PC-3 (cell line): ENCODE measurements at places on chromosomes 12 and 14.

GRCh38 chr12:94561943-94562411, 88.4 kb downstream of the TMCC3 start:
- peak; percentile 89 for DNase-seq

DNA sequence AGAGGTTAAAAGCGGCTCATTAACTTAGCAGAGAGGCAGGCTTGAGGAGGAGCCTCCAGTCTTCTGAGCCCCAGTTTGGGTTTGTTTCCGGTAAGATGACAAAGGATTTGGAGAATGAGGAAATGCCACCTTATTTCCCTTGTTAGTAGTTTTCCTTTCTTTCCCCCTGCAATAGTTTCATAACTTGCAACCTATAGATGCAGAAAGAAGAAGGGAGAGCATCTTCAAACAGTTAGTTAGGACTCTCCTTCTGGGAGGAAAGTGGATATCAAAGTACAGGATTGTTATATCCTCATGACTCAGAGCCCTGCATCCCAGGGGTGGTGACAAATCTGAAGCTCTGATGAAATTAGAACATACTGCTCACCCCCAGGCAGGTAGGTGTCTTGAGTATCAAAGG, 180.7 kb upstream of the SLC38A2 start:
- peak; percentile 86 for DNase-seq

GRCh38 chr12:68031174-68031573, 41.9 kb downstream of the IFNG-AS1 start:
- no peak for DNase-seq

GRCh38 chr12:114339626-114340025, 66.3 kb downstream of the TBX5 start:
- DNase-seq = peak; percentile 19

DNA sequence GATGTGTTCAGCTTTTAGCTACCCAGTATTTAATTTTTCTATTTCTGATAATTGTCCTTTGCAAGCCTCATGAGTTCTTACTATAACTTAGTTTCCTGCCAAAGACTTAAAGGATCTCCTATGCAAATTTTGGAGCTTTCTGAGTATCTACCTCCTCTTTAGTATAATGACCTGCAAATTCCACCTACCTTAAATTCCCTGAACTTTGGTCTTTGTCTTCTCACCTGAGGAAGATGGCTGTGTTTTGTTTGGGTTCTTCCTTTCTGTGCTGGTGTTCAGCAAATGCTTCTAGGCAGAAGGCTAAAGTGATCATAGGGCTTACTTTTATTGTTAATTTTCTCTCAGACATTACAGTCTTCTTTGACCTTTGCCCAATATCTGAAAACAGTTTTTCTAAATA, 142.8 kb downstream of the FUT8 start:
- DNase-seq = no peak

- DNase-seq = peak; percentile 90
Measured at GRCh38 chr14:93330609-93331000, 2.2 kb downstream of the BTBD7 start.

GRCh38 chr12:107560165-107560898, 125.3 kb upstream of the PWP1 start:
- no peak for DNase-seq

DNA sequence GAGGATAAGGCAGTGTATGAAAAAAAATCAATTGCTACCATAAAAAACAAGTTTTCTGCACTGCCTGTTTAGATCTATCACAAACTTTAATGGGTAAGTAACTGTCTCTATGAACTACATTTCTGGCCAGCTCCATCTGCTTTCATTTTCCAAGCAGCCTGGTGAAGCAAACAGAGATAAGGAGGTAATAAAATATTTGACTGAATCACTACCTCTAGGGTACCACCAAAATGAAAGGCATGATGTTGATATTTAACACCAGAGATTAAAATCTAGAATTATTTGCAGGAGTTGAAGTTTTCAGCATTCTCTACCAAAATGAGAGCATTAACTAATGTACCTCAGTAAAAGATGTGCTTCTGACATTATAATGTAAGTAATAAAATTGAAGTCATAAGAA, 863.5 kb upstream of the MGAT4C start:
- DNase-seq = no peak

DNA sequence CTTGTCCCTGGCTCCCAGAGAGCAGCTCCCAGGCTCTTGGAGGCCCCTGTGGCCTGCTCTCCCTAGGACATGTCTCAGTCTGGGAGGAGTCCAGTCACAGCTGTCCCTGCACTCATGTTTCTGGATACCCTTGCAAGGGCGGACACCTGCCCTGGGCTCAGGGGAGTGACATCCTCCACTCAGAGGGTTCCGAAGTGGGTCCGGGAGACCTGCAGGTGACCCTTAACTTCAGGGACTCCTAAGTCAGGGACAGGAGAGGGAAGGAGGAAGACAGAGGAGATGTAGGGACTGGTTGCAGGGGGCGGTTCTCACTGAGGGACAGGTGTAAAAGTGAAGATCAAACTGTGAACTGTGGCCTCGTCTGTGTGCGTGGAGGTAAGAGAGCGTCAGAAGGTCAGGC, 37.6 kb downstream of the CACNA2D4 start:
- no peak for DNase-seq
